ENCODE measurements at places on chromosomes 2 and 18. TPM values are rescaled to one million over a fixed set of nuclear protein-coding genes. Genes with fewer than 3 reads are reported as not detected.

GRCh38 chr2:86075886-86076285, 29.8 kb downstream of the POLR1A start:
- peak; percentile 36 for DNase-seq

DOK6 gene
- polyA plus RNA-seq, result 14.5 TPM

INHA gene
- 0.50 TPM for polyA plus RNA-seq

GRCh38 chr18:23550898-23551297, 35.4 kb downstream of the NPC1 start:
- DNase-seq, result no peak

- no peak for DNase-seq
Observed at GRCh38 chr2:188415754-188416083, 124.0 kb downstream of the GULP1 start.

MERTK gene
- 17.6 TPM for polyA plus RNA-seq

ADGRF3 gene
- 1.9 TPM for polyA plus RNA-seq

DNA sequence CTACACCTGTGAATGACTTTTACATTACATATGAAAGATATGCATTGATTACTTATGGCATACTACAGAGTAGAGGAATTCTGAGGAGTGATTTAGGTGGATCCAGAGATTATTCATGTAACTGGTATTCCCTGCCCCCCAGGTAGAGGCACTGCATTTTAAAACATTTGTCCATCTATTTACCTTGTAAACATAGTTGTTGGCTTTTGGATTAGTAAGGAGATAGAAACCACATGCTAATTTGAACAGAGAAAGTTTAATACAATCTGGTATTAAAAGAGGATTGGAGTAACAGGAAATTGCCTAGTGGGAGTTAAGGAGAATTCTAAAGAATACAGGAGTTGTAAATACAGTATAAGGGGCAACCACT, 15.9 kb downstream of the GALNT3 start:
- DNase-seq, result no peak

DNA sequence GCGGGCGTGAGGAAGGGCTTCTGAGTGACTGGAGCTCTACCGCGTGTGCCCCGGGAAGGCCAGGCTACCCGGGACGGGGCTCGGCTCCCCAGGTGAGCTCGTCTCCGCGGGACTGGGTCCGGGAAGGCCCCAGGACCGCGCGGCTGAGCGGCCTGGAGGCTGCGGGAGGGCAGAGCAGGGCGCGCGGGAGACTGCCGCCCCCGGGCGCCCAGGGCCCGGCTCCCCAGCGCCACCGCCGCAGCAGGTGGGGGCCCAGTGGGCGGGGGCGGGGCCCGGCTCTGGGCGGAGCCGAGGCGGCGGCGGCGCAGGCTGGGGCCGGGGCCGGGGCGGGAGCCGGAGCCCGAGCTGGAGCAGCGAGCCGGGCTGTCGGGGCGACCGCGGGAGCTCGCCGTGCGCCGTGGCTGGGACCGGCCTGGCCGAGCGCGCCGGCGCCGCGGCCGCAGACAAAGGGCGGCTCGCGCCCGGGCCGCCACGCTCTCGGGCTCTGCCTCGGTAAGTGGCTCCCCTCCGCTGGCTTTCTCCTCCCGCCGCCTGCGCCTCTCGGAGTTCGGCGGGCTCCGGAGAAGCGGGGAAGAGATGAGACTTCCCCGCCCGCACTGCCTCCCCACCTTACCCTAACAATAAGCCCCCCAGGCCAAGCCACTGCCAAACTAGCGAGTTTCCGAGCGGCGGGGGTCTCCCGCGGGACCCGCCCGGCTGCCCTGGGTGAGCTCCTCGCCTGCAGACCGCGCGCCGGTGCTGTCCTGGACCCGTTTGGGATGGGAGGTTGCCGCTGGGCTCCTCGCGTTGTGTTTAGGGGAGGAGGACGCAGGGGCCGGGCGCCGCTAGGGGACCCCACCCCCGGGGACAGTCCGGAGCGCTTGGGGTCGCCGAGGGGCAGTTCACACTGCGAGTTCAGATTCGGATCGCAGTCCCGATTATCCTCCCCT, at the start of gene MAPK4:
Gene MAPK4 (plus strand): TSS at position 336 of the 929 bp plus-strand sequence. CDS start 103,872 bp downstream, outside the sequence.
- DNase-seq, result peak; percentile 27

- no peak for DNase-seq
Observed at GRCh38 chr18:48777026-48777743, 173.6 kb downstream of the SMAD7 start.

DNA sequence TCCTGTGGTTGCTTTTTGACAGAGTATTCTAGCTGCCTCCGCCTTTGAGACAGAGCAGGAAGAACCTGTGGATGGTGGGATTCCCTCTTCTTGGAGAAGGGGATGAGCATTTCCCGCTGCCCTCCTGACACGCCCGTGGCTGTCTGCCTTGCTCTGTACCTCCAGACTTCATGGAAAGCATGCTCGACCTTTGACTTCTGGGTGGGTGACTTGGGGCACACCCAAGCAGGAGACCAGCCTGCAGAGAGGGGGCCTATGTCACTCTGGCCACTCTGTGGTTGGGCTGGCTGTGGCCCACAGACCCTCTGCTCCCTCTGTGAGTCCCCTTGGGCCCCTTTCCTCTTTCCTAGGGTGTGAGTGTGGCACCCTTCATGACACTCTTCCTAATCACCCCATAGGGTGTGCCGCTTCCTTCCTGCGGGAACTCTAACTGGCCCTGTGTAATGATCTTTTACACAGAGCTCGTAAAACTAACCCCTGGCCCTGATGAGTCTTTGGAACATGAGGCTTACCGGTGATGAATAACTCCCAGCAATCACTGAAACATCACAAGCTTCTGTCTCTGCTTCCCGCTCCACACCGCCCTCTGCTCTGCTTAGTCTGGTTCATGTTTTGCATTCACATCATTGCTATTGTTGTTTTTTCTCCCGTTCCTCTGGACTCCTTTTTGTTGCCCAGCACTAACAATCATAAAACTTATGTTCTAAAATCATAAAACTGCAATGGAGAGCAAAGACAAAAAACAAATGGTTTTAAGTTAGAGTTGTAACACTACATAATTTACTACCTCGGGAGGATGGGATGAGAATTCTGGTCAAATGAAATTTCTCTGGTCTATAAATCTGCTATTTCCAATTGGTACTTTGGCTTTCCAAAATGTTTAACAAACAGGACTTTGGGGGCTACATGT, 101.1 kb downstream of the SH3YL1 start:
- no peak for DNase-seq

GRCh38 chr2:235957251-235957650, 210.9 kb downstream of the GBX2 start:
- no peak for DNase-seq

DBI gene
- 138 TPM for polyA plus RNA-seq

- DNase-seq, result peak; percentile 16
Observed at GRCh38 chr18:26383454-26384270, 157.4 kb downstream of the TAF4B start.

UGT1A5 gene
- polyA plus RNA-seq, result not detected

MDH1B gene
- 4.6 TPM for polyA plus RNA-seq

- DNase-seq, result no peak
Observed at GRCh38 chr2:238456449-238456848, 29.7 kb downstream of the ASB1 start.

GRCh38 chr2:154640000-154640399, 58.5 kb upstream of the KCNJ3 start:
- no peak for DNase-seq

COX7A2L gene
- polyA plus RNA-seq, result 186 TPM

REG3A gene
- polyA plus RNA-seq, result not detected

ATOH8 gene
- polyA plus RNA-seq, result 25.6 TPM

NLRC4 gene
- polyA plus RNA-seq, result 1.1 TPM
